ENCODE measurements at places on chromosomes 11 and 22.
A peak's percentile ranks its signal among the peaks of the same experiment; 100 is the strongest.

DNA sequence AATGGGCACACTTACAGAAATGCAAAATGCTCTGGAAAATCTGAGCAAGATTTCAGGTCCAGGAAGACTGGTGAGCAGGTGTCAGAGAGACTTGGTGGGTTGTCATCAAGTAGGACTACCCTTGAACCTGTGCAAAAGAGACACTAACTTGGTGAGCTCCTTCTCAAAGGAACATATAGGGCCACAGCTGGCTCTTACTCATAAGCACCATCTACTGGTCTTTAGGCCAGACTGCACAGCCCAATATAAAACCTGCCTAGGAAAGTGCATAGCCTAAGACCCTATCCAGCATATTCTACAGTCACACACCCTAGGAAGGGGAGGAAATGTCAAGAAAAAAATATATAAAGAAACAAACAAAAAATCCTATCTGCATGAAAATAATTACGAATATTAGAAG is 18.2 kb upstream of the OR10W1 start:
- peak; percentile 1 for DNase-seq

DNA sequence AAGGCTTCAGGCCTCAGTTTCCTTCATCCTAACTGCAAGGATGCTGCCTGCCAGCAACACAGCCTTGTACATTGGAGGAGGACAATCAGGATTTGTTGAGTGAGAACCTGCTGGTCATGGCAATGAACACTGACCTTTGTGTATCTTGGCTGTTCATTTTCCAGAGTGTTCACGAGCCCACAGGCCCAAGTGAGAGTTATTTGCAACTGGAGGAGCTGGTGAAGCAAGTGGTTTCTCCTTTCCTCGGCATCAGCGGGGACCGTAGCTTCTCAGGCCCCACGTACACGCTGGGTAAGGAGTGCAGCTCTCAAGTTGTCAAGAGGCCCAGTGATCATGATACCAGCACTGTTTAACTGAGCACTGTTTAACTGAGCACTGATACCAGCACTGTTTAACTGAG is 59.0 kb downstream of the TRAF6 start:
- DNase-seq, result no peak

DNA sequence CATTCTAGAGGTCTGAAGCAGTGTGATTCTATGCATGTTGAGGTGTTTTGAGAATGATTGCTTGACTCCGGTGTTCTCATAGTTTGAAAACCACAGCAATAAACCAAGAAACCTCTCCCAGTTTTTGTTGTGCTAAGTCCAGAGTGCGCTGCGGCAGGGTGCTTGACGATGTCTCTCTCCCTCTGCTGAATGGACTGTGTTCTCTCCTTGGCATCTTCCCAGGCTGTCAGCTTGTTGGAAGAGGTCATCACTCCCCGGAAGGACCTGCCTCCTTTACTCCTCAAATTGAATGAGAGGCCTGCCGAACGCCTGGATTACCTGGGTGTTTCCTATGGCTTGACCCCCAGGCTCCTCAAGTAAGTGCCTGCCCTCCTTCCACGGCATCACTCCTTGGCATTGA is 31.0 kb downstream of the NAT10 start:
- no peak for DNase-seq

GRCh38 chr22:48901324-48901723 is 926.3 kb downstream of the BRD1 start:
- no peak for DNase-seq

- no peak for DNase-seq
These were observed 144.1 kb downstream of the SHANK2 start for GRCh38 chr11:71108013-71108865.

DNA sequence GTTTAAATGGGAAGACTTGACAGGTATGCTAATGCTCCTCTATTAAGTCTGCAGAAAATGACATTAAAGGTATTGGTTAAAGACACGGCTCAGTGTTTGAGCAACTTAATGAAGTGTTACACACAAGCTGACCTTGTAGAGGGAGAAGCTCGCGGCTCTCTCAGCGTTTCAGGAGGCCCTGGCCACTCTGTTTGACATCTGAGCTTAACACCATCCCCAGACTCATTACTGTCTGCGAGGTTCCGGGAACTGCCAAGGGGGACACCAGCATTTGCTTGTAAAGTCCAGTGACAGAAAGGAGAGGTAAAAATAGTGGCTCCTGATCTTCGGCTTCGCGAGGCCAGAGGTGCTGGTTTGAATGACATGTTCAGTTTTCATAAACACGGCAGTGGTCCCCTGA is 540.7 kb upstream of the CADM1 start:
- DNase-seq, result no peak

DNA sequence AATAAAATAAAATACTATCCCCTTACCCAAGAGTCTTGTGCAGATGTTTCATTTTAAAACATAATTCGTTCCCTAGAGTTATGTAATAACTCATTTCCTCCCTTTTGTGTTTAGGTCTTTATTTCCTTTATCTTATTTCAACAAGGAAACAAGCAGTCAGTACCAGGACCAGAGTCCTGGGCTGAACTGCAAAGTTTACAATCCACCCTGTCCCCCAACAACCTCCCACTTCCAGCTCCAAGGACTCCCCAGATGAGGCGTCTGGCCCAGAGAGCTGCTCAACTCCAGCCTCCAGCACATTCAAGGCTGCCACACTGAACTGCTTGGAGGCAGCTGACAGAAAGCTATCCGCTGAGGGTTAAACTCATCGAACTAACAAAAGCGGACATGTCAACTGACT is 4.5 kb downstream of the POLDIP3 start:
- no peak for DNase-seq

- DNase-seq, result no peak
These were observed 140.2 kb upstream of the TIMP3 start for GRCh38 chr22:32661296-32661695.

- no peak for DNase-seq
These were observed 952 bp upstream of the CATSPERZ start for GRCh38 chr11:64298966-64299846.

GRCh38 chr11:14635546-14635945 is 8.1 kb upstream of the PDE3B start:
- DNase-seq, result peak; percentile 45

Measured in CD4-positive, alpha-beta T cell treated with Interleukin-4 for 4 hours (primary cell).